ENCODE measurements at places on chromosomes 6 and 20.

GRCh38 chr6:39791850-39792539, at the start of gene DAAM2:
TSS of gene DAAM2 (plus strand) at chr6:39792376. CDS start at chr6:39856303, 63,927 bp downstream.
- no peak for DNase-seq

DNA sequence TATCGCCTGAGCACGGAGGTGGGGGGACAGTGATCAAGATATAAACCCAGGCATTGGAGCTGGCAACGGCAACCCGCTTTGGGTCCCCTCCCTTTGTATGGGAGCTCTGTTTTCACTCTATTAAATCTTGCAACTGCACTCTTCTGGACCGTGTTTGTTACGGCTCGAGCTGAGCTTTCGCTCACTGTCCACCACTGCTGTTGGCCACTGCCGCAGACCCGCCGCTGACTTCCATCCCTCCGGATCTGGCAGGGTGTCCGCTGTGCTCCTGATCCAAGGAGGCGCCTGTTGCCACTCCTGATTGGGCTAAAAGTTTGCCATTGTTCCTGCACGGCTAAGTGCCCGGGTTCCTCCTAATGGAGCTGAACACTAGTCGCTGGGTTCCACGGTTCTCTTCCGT, 48.9 kb upstream of the CD83 start:
- DNase-seq: no peak

GRCh38 chr6:31528821-31529328, at the start of gene MCCD1:
TSS of gene MCCD1 (plus strand) at chr6:31528962. CDS start at chr6:31529015, 53 bp downstream.
- DNase-seq: no peak

DNA sequence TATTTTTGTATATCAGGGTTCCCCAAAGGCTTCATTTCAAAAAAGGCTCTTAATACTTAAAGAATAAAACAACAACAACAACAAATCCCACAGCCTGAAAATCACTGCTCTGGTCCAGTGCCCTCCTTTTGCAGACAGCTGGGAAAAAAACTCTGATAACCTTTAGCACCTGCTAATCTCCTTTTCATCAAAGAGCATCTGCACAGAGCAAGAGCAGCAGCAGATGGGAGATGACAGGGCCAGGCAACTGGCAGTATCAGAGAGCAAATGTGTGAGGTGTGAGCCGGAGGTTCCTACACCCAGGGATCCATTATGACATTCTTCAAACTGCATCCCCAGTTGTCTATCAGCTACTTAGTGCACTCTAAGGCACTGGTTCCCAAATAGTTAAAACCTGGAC, 25.7 kb downstream of the TTI1 start:
- no peak for DNase-seq

- DNase-seq: no peak
These were observed 125.2 kb upstream of the RALGAPA2 start for GRCh38 chr20:20837574-20838021.

DNA sequence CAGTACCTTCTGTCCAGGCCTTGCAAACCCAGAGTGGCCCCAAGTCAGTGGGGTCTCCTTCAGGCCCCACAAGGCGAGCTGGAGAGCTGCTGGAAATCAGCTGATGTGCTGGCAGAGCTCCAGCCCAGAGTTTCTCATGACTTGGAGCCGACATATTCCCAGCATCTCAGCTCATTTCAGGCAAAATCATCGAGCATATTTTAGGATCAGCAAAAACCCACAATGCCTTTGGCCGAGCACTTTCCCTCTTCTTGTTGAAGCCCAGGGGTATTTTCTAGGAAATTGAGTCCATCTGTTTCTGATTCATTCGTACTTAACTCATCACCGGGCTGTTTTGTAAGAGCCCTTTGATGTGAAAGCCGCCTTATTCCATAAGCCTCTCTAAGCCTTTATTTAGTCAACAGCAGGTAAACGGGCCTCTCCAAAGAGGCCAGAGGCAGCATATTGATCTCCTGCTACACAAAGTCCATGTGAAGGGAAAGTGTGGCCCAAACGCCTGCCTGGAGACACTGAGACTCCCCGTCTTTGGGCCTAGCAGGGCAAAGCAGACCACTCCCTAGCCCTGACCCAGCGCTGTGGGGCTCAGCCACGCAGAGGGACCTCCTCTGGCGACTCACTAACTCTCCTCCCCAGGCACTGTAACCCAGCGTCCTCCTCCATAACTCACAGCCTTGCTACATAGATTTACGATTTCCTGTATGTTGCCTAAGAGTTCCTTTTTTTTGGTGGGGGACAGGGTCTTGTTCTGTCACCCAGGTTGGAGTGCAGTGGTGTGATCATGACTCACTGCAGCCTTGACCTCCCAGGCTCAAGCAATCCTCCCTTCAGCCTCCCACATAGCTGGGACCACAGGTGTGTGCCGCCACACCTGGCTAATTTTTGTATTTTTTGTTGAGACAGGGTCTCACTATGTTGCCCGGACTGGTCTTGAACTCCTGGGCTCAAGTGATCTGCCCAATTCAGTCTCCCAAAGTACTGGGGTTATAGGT, 12.1 kb upstream of the C20orf203 start:
- DNase-seq: no peak

GRCh38 chr6:84003654-84004053, 29.9 kb upstream of the MRAP2 start:
- DNase-seq: no peak

DNA sequence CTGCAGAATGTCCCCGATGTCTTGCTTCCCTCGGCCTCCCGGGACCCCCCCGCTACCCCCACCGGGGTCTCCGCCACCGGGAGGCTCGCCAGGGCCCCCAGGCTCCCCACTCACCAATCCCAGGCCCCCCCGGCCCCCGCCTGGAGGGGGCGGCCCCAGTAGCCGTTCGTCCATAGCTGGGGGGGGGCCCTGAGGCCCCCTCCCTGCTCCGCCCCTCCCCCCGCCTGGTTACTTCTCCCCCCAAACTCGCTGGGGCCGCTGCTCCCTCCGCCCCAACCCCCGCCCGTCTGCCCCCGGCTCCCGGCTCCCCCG, 304 bp downstream of the PBX2 start:
- DNase-seq: no peak

DNA sequence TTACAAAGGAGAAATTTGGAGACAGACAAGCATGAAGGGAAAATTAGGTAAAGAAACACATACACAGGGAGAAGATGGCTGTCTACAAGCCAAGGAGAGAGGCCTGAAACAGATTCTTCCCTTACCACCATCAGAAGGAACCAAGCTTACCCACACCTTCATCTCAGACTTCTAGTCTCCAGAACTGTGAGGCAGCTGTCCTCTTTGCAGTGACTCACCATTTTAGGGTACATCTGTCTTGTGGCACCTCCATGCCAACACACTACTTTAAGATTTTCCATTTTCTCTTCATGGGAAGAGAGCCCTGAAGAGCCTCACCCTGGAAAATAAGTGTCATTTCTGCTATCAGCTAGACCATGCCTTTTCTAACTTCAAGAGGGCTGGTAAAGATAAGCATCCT, 369.3 kb downstream of the FRK start:
- no peak for DNase-seq

DNA sequence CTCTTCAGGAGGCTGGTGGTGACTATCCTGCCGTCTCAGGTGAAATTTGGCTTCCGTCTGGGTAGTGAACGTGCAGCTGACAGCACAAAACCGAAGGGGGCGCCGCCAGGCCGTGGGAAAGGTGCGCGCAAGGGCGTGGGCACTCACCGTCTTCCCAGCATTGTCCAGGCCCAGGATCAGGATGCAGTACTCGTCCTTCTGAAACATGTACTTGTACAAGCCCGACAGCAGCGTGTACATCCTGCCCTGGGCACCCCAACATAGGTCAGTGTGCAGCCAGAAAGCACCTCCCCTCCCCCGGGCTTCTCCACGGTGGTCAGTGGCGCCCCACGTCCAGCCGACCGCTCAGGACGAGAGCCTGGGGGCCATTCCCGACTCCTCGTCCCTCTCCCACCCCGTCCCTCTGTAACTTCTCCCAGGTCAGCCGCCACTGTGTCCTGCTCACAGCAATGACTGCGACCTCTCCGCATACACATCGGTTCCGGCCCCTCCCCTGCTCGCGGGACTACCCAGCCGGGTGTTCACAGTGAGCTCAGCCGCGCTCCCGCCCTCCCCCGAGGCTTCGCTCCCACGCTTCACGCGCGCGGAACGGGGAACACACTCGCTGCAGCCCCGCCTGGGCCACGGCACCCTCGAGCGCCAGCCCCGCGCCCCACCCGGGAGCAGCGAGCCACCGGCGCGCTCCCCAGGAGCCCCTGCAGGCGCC, 771 bp downstream of the ARFRP1 start:
- DNase-seq: peak; percentile 54

- no peak for DNase-seq
These were observed 2.0 kb downstream of the ZNF335 start for GRCh38 chr20:45969712-45970634.

- DNase-seq: no peak
These were observed 104.0 kb upstream of the GPR6 start for GRCh38 chr6:109874086-109874485.

DNA sequence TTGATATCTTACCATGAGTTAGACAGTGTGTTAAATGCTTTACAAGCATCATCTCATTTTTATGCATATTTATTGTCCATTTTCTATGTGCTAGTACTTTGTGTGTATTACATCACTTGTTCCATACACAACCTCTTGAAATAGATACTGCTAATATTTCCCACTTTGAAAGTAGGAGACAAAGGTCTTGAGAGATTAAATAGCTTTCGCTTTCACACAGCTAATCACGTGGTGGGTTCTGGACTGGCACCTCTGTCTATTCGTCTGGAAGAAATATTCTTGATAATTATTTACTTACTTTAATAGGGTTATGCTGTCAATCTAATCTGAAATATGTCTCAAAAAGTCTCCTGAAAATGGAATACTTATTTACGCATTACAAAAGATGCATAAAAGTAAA, 30.2 kb downstream of the EPHA7 start:
- DNase-seq: no peak

DNA sequence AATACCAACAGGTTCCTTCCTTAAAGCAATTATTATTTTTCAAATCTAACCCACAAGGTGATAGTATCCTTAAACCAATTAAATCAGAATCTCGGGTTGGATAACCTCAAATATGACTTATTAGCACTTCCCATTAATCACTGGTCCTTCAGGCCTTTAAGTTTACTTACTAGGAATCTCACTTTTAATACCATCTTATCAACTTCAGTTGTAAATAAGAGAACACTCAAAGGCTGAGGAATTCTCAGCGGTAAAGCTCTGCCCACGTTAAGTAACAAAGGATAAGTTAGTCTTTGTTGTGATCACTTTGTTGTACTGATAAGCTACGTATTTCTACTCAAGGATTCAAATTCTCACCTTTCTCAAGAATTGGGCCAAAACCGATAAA, 82.0 kb downstream of the OR2B2 start:
- DNase-seq: no peak

DNA sequence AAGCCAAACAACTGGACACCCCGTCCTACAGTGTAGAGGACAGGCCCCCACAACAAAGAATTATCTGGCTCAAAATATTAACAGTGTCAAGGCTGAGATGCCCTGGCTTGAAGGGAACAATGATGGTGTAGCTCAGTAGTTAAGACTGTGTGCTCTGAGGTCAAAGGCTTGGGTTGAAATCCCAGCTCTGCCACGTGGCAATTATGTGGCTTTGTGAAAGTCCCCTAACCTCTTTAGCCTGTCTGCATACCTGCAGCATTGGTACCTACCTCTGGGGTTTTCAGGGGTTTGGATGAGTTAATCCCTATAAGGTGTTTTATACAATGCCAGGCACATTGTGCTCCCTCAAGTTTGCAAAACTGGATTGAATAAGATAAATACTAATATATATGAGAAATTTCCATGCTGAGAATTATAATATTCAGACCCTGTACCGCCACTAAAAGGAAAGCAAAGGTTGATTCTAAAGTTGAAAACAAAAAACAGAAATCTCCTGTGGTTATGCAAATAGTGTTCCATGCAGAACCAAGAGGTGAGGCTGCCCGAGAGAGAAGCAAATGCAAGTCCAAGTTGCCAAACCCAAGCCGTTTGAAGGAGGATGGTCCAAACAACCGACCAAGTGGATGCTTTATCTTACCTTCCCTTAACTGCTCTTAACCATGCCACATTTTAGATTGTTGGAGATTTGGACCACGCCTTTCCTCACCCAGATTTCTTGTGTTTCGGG, 199.8 kb downstream of the NFATC2 start:
- no peak for DNase-seq

DNA sequence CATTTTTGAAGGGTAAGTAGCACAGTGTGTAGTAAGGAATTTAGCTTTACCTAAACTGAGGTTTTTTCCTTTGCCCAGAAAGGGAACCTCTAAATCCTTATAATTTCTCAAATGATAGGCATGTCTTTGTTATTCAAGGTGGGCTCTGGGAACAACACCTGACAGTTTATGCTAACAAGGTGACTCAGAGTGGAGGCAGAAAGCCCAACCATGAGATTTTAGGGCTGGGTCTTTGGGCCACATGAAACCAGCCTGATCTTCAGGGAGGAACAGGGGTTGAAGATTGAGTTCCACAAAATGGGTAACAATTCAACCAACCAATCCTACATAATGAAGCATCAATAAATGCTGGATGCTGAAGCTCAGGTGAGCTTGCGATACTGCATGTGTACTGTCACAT, 46.6 kb downstream of the PRSS35 start:
- DNase-seq: no peak

GRCh38 chr20:25058847-25059810, 1.2 kb upstream of the ACSS1 start:
- no peak for DNase-seq

DNA sequence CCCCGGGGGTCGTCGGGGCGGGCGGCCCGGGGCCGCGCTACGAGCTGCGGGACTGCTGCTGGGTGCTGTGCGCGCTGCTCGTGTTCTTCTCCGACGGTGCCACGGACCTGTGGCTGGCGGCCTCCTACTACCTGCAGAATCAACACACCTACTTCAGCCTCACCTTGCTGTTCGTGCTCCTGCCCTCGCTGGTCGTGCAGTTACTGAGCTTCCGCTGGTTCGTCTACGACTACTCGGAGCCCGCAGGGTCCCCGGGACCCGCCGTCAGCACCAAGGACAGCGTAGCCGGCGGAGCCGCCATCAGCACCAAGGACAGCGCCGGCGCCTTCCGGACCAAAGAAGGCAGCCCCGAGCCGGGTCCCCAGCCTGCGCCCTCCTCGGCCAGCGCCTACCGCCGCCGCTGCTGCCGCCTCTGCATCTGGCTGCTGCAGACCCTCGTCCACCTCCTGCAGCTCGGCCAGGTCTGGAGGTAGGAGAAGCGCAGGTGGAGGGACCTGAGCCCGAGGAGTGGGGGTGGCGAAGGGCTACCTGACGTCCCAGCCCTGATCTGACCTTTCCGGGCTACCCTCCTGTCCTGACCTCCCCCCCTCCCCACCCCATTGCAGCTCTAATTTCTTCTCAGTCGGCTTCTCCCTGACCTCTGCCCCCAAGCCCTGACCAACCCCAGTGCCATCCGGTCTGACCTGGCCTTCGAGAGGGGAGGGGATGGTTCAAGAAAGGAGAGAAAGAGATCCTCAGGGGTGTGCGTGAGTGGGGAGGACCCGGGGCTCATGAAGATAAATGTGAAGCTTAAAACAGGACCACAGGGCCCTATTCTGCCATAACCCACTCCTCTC, 558 bp downstream of the XKR7 start:
- DNase-seq: peak; percentile 60

DNA sequence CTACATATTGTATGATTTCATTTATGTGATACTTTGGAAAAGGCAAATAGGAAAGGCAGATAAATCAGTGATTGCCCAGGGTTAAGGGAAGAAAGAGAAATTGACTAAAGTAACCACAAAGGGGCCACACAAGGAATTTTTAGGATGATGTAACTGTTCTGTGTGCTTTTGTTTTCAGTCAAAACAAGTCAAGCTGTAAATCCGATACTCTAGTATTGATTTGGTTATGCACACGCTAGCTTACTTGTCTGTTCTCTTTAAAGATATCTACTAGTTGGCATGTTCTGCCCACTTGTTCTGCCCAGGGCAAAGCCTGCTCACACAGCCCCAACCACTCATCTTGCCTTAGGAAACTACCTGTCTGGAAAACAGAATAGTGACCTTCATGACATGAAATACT, 6.4 kb downstream of the FBXL4 start:
- DNase-seq: no peak

All from activated CD4-positive, CD25-positive, alpha-beta regulatory T cell (primary cell).